Activated naive CD4-positive, alpha-beta T cell (primary cell): ENCODE measurements at places on chromosomes 11 and 22.

- no peak for DNase-seq
Measured at GRCh38 chr11:115420505-115420904, 83.7 kb downstream of the CADM1 start.

GRCh38 chr11:5285703-5286340, 15.9 kb downstream of the OR51B4 start:
- DNase-seq = no peak

DNA sequence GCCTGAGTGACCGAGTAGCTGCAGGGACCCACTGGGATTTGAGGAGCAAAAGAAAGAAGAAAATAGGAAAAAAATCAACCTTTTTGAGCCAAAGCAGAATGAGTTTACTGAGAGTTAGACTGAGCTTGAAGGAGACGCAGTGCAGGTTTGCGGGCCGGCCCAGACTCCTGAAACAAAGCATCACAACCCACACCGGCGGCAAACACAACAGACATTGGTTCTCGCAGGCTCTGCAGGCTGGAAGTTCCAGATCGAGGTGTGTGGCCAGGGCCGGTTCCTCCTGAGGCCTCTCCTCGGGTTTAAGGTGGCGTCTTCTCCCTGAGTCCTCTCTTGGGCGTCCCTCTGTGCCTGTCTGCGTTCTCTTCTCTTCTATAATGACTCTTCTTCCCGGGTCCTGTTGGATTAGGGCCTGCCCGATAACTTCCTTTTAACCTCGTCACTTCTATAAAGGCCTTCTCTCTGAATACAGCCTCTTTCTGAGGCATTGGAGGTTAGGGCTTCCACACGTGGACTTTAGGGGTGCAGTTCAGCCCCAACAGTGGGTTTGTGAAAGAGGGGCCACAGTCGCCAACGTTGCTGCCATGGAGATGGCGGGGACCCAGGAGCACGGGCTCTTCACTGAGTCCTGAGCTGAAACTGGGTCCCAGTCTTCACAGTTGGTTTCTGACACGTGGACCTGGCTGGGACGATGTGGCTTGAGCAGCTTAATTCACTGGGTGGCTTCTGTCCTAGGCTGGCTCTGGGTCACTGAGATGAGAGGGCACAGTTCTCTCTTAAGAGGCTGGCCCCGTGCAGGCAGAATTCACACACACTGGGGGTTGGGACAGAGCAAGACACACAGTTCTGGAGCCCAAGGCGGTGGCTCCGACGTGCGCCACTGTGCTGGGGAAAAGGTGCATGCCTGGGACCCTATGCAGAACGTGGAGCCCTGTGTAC, 1047.7 kb downstream of the BRD1 start:
- DNase-seq = no peak

- DNase-seq = no peak
Measured at GRCh38 chr22:36913427-36914389, at the start of gene CSF2RB. Gene CSF2RB, plus strand, starts transcription at chr22:36913628. Its CDS starts 8,580 bp downstream, at chr22:36922208.

DNA sequence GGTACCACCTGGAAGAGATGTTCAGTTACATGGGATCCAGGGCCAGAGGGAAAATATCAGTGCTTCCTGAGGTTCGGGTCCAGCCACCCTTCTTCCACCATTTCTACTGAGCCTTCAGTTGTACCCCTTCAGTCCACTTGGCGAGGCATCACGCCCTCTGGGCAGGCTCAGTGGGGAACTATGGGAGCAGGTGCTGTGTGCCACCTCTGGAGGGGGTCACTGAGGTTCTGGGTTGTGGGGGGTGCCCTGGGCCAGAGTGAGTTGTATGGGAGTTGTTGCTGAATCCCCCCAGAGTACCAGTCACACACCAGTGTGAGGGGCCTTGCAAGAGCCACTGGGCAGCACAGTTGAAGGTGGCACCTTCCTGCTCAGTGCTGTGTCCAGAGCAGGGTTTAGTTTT, 2.7 kb upstream of the SREBF2 start:
- no peak for DNase-seq

DNA sequence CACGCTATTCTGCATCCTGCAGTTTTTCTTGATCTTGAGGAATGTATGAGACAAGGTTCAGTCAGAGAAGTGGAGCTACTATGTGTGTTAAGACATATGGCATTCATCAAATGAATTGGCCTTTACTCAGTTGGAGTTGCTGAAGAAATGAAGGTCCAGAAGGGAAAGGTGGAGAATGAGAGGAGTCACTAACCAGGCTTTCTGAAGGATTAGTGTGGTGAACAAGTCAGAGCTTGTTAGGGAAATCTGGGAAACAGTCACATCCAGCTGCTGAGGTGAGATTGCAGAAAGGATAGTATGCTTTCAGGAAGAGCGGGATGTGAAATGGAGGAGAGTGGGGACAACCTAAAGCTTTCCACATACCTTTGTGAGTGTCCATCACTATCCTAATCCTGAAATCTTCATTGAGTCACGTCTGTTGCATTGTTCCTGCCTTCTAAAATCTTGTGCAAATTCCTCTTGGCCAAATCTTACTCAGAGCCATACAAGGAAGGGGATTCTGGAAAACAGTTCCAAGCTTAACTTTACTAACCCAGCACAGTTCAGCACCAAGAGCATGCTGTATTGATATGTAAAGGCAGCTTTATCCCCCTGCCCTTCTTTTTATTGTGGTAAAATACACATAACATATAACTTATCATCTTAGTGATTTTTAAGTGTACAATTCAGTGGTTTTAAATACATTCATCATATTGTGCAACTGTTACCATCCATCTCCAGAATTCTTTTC, 11.4 kb upstream of the PITPNB start:
- DNase-seq = no peak

DNA sequence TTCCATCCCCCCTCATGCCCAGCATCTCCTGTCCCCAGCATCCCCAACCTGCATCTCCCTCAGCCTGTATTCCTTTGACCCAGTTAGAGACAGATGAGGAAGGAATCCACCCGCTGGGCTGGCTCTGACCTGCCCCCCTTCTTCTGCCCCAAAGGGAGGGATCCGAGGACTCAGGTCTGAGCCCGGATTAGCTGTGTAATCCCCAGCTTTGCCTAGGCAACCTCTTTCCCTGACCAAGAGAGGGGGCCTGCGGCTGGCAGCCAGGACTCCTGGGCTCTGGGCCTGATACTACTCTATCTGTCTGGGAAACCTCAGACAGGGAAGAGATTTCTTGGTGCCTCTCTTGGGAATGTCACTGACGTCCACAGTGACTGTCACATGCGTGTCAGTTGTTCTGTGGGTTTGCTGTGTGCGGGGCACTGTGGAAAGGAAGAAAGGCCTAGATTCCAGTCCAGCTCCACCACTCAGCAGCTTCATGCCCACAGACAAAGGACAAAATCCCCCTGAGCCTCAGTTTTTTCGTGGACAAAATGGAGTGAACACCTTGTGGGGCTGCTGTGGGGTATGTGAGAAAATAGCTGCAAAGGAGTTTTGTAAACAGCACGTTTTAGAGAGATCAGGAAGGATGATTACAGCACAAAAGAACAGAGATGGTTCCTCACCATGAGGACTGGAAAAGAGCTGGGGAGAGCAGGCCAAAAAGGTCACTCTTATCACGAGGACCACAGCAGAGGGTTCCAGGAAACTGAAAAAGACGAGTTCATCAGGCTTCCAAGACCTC, 1.3 kb upstream of the NDUFV1 start:
- no peak for DNase-seq

DNA sequence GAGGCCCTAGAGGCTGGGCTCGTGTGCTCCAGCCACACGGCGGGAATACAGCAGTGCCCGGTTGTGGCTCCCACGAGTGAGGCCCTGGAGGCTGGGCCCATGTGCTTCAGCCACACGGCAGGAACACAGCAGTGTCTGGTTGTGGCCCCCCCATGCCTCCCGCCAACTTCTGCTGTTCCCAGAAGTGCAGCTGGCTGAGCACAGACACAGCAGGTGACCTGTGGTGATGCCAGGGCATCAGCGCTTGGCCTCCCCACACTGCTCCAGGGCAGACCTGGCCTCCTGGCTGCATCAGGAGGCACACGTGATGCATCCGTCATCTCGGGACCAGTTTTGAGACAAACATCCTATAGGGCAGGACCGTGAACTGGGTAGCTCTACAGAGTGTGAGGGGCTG, 110.3 kb downstream of the KCNQ1OT1 start:
- DNase-seq = no peak

- no peak for DNase-seq
Measured at GRCh38 chr11:2537896-2538724, 93.3 kb downstream of the KCNQ1 start.
